Hepatocyte (in vitro differentiated cells): ENCODE measurements at places on chromosomes 3 and 15.

DNA sequence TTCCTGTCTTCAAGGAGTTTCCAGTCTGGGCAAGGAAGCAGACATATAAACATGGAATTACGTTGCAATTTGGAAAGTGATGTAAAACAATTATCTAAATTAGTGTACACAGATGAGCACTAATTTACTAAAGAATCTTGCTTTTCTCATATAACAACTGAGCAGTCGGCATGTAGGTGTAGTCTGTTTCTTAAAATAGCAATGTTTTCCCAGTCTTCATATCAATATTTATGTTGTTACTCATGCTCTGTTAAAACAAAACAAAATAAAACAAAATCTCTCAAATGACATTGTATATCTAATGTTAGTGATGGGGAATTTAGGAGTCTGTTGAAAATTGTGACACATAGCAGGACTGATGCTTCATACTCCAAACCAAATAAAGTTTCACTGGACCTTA, 75.6 kb downstream of the SAMMSON start:
- DNase-seq, result no peak

GRCh38 chr15:88125576-88125975, 131.0 kb downstream of the NTRK3 start:
- no peak for DNase-seq

GRCh38 chr3:130354430-130354829, 9.0 kb downstream of the COL6A5 start:
- no peak for DNase-seq

DNA sequence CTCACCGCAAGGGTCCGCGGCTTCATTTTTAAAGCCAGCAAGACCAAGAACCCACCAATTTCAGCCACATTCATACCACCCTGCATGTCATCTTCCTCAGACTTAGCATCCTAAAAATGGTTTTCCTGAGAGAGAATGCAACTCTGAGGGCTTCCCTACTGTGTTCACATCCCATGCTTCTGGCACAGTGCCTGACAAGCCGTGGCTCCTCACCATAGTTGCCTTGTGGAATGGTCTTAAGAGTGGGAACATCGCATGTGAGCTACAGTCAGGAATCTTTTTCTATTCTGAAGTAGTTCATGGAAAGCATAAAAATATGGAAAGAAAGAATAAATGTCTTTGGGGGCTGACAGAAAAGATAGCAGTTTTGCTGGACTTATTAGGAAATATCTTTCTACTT, 120.3 kb downstream of the RAP2B start:
- no peak for DNase-seq

DNA sequence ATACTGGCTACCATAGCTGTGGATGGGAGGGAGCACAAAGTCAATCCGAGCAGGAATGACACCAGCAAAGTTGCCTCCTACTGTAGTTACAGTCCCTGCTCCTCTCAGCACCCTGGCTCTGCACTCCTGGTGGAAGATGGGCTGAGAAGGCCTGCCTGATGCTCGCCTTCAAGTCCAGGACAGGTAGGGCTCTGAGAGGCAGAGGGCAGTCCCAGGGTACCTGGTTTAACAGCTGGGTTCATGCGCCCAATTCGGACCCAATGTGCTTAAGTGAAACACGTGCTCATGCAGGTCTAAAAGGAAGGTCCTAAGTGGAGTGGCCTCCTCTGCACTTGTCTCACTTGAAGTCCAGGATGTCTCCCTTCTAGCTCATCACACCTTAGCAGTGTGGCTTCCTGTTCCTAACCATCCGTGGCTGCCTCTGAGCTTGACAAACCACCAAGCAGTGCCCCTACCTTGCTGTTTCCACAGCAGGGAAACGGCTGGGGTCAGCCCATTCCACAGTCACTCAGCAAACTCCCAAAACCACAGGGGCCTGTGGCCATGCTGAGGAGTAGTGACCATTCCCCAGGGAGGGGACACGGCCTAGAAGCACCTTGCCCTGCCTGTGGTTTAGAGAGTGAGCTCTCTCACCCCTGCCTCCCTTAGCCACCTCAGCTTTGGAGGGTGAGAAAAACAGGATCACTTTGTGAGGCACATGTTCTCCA, 3.9 kb upstream of the MUSTN1 start:
- no peak for DNase-seq

- DNase-seq, result no peak
Observed at GRCh38 chr3:172129498-172129849, 90.1 kb downstream of the FNDC3B start.

DNA sequence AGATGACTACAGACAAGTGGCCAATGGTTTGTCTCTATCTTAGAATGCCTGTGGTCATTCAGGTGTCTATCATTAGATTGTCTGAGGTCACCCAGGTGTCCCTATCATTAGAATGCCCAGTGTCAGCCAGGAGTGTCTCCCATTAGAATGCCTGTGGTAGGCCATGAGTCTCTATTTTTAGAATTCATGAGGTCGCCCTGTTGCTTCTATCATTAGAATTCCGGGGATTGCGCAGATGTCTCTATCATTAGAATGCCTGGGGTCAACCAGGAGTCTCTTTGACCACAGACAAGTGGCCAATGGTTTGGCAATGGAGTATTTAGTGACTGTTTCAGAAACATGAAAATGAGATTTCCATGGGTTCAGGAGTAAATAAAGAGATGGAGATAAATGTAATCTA, 7.6 kb downstream of the RTP2 start:
- DNase-seq, result no peak

DNA sequence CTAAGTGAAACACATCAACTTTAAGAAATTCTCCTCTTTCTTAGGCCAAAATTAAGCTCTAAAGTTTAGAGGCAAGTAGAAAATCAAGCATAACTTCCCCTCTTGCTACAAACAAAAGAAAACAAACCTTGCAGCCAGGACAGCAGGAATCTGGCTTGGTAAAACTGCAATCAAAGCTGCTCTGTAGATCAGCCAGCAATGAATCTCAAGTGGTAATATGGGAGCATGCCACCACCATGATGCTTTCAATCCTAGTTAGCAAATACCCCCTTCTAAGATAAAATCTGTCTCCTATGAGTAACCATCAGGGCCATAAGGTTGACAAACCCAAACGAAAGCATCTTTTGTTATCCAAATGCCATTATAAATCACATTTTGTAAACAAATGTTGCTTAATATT, 208.3 kb upstream of the PLSCR5 start:
- no peak for DNase-seq

- DNase-seq, result no peak
Observed at GRCh38 chr3:42031808-42032480, 59.2 kb upstream of the TRAK1 start.

DNA sequence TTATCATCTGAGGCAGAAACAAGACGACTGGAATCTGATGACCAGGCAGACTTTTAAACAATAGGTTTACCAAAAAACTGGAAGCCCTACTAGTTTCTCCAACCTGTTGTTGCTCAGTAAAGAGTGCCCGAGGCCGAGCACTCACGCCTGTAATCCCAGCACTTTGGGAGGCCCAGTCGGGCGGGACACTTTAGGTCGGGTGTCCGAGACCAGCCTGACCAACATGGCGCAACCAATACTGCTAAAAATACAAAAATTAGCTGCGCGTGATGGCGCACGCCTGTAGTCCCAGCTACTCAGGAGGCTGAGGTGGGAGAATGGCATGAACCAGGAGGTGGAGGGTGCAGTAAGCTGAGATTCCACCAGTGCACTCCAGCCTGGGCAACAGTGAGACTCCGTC, 1.1 kb upstream of the WDR5B start:
- no peak for DNase-seq
